ENCODE measurements at places on chromosomes 12 and 14.

DNA sequence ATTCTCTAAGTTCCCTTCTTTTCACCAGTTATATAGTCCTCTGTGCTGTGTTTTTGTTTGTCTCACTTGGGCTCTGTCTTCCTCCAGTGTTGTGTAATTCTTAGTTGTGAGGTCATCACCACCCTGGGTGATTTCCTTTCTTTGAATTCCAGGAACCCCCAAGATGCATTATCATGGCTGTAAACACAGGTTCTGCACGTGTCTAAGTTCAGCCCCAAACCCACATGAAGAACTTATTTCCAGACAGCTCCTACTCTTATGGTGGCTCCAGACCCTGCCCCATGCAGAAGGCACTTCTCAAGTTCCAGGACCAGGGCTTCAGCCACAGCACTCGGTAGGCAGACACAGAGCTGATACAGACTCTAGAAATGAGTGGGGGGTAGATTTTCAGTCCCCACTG, 560.5 kb downstream of the BCL11B start:
- DNase-seq = no peak

- no peak for DNase-seq
Measured at GRCh38 chr12:24444634-24445033, 495.2 kb upstream of the SOX5 start.

GRCh38 chr14:102593061-102593824, 794 bp downstream of the RCOR1 start:
- DNase-seq = peak; percentile 34

- DNase-seq = no peak
Measured at GRCh38 chr12:25054783-25055144, 105.9 kb upstream of the BCAT1 start.

DNA sequence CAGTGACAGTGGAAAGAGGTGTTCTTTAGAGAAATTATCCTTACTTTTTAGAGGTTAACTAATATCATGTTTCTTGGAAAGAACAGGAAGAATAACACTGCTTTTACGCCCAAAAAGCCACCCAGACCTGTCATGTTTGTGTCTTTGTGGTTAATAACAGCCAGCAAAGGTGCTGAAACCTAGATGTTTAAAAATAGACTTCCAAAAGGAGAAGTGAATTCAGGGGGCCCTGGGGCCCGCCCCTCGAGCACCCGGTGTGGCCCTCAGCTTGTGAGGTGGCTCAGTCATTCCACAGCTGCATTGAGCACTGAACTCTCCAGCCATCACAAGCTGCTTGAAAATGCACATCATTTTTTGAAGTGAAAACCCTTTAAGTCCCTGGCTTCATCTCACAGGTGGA, 20.8 kb upstream of the AMN start:
- no peak for DNase-seq

DNA sequence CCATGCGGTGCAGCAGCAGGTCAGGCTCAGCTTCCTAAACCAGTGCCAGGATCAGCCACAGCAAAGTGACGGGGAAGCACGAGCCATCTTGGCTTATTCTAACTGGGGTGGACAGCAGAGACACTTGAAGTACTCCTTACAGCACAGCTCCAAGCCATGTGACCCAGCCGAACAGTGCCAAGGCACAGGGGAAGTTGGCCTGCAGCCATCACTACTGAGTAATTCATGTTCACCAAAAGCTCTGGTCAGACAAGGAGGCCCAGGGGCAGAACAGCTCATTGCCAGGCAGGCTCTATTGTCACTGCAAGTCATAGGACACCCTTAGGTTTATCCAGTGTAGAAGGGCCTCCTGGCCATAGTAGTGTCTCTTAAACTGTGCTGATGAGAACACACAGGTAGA, 23.4 kb upstream of the SLC35F4 start:
- no peak for DNase-seq

DNA sequence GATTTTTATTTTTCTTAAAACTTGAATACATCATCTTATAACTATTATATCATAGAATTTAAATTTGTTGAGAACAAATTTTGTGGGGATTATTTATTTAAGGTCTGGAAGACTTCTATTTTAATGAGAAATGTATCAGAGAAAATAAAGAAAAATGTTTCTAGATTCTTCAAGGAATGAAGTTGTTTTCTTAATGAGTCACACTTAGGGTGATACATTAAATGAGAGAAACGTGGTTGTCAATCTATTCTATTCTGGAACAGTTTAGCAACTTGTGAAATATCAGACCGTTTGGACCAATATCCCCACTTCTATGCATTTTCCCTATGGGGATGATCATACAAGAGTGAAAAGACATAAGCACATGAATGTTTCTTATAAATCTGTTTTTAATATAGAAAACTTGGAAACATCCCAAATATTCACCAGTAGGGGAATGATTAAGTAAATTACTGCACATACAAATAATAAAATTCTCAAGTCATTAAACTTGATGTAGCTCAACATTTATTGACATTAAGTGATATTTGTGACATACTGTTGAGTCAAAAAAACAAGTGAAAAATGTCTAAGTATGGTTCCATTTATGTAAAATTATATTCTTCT, 88.5 kb downstream of the E2F7 start:
- no peak for DNase-seq

DNA sequence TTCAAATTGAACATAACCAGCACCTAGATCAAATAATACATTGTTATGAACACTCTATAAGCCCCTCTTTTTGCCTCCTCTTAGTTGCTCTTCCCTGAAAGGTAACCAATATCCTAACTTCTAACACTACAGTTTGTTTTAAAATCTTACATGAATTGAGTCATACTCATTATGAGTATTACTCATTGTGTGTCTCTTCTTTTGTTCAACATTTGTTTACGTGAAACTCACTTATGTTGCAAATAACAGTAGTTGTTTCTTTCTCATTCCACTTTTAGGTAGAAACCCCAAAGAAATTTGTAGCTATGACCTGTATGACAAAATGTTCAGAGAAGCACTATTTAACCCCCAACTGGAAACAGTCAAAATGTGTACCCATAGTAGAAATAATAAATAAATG, 6.6 kb downstream of the LRRC9 start:
- peak; percentile 1 for DNase-seq

GRCh38 chr12:94980577-94980976, 22.9 kb downstream of the NDUFA12 start:
- DNase-seq = peak; percentile 65

GRCh38 chr12:113142173-113142885, 6.8 kb upstream of the RASAL1 start:
- no peak for DNase-seq

- no peak for DNase-seq
Measured at GRCh38 chr14:90060965-90061684, 669 bp upstream of the KCNK13 start.

DNA sequence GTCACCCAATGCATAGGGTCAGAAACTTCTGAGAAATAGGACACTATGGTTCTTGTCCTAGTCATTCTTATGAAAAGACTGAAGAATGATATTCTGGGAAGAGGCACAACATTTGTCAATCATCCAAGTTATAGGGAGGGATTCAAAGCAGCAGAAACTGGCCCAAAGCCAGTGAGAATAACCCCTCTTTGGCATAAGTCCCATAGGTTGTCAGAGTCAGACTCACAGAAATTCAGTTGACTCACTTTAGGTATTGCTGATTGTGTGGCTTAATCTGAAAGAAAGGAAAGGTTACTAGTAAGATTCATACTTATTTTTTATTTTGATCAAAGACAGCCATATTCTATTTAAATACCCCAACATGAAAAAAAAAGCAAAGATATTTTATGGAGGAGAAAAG, 151.0 kb downstream of the SRGAP1 start:
- DNase-seq = peak; percentile 37

DNA sequence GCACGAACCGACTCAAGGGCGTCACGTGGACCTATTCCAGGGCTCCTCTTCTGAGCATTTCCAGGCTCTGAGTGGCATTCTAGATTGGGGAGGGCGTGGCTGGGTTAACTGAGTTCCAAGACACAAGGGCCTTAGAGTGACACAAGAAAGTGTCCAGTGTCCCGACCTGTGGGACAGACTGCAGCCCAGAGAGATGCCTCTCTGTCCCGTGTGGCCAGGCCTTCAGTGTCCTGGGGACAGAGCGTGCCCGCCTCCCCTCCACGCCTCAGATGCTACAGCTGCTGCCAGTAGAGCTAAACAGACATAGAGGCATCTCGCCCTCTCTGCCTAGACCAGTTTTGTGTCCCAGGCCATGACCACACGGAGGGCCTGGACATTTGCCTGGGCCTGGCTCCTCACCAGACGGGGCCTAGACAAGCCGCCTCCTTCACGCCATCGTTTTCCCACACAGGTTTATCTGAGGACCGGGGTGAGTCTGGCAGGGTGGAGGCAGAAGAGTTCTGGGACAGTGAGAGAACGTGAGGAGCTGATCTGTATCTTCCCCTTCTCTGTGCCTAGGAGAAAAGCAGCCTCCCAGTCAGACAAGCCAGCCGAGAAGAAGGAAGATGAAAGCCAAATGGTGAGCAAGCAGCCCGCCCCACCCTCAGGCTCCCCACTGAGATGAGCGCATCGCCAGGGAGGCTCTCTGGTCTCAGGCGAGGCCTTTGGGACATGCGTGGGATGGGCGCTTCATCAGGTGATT, 27.1 kb downstream of the DEGS2 start:
- DNase-seq = no peak
